ENCODE measurements at places on chromosomes 7 and 10. TPM values are rescaled to one million over a fixed set of nuclear protein-coding genes. Genes with fewer than 3 reads are reported as not detected.

The TMEM270 gene
- total RNA-seq: not detected

The PRKAR2B gene
- total RNA-seq: 23.4 TPM

The SLC26A4 gene
- 0.44 TPM for total RNA-seq

The RBP4 gene
- not detected for total RNA-seq

The PTPRN2 gene
- total RNA-seq: 0.11 TPM

The PAPOLB gene
- 0.12 TPM for total RNA-seq

The TMEM236 gene
- 0.11 TPM for total RNA-seq

The PNLIPRP1 gene
- total RNA-seq: not detected

The PRRT4 gene
- total RNA-seq: under 0.01 TPM

The GALNT17 gene
- total RNA-seq: under 0.01 TPM

The NEUROG3 gene
- total RNA-seq: not detected

The CELF2 gene
- total RNA-seq: 11.5 TPM

The CLDN4 gene
- total RNA-seq: 58.2 TPM

The OGDHL gene
- total RNA-seq: 0.37 TPM

The STAMBPL1 gene
- 34.0 TPM for total RNA-seq

The TSPAN12 gene
- total RNA-seq: 1.2 TPM

The PRDX3 gene
- total RNA-seq: 245 TPM

The UPP1 gene
- 10.9 TPM for total RNA-seq

The FAM13C gene
- total RNA-seq: 0.50 TPM

The COL28A1 gene
- 0.55 TPM for total RNA-seq

The GRID2IP gene
- not detected for total RNA-seq

The BMPR1A gene
- 60.6 TPM for total RNA-seq

The C10orf53 gene
- under 0.01 TPM for total RNA-seq

The FANK1 gene
- total RNA-seq: 3.7 TPM

The CPA1 gene
- total RNA-seq: not detected

The CAMK2B gene
- total RNA-seq: not detected

The TMEM72 gene
- total RNA-seq: not detected

The TCERG1L gene
- not detected for total RNA-seq

The GIMAP8 gene
- under 0.01 TPM for total RNA-seq

The HILPDA gene
- total RNA-seq: 19.5 TPM

The RTKN2 gene
- 6.3 TPM for total RNA-seq

The IDE gene
- total RNA-seq: 18.7 TPM

The TRPV5 gene
- total RNA-seq: not detected

The IDI2 gene
- total RNA-seq: not detected

The SPDYE1 gene
- not detected for total RNA-seq
